Common myeloid progenitor, CD34-positive (primary cell): ENCODE measurements at places on chromosomes 4 and X.

DNA sequence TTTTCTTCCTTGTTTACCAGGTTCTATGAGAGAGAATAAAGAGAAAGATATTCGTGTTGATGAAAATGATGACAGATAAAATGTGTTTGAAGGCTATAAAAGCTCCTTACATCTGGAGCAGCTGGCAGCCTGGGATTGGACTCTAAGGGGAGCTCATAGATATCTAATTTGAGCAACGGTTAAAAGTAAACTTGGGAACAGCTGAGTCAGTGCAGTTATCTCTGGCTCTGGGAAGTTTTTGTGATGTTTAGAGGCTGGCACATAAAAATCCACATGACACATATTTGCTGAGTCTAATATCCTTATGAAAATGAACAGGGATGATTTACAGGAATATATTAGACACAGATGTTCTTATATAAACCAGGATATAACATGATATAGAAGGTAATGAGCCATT is 331.8 kb upstream of the TENM3 start:
- DNase-seq, result no peak

DNA sequence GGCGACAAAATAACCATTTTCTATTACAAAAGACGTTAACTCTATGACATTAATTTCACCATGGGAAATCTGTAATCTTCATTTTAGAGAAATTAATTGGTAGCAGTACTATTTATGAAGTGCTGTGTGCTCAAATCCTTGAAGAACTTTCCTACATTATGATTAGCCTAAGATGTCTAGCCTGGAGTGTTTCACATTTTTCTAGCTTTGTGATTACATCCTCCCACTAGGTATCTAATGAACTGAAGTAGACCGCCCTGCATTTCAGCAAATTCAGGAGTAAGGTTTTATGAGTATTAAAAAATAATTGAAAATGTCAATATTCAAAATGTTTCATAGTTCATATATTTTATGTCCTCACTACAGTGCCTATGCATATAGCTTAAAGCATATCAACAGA is 713.1 kb downstream of the CCSER1 start:
- DNase-seq, result no peak

DNA sequence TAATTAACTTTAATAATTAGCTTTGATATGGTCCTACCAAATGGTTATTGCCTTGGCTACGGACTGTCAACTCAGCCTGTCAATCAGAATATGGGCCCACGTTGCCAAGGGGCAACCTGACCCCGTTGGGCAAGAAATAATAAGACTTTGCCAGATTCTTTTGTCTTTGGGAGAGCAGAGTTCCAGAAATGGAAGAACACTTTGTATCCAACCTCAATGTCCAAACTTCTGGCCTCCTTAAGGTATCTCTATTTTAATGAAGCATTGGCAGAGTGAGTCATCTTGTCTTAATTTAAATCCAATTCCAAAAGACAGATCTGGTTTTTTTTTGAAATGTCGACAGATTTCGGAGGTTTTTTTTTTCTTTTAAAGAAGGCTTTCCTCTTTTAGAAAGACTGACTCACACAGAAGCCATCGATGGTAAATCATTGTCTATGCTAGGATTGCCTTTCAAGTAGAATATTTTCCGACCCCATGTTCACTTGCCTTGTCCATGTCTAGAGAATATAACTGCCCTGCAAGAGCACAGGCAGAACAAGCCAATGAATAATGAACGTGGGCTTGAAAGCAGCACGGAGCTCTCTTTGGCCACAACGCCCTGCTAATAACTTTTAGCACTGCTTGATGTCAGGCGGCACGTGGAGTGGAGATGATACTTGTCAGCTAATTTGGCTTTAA is 190.3 kb upstream of the GATB start:
- no peak for DNase-seq

DNA sequence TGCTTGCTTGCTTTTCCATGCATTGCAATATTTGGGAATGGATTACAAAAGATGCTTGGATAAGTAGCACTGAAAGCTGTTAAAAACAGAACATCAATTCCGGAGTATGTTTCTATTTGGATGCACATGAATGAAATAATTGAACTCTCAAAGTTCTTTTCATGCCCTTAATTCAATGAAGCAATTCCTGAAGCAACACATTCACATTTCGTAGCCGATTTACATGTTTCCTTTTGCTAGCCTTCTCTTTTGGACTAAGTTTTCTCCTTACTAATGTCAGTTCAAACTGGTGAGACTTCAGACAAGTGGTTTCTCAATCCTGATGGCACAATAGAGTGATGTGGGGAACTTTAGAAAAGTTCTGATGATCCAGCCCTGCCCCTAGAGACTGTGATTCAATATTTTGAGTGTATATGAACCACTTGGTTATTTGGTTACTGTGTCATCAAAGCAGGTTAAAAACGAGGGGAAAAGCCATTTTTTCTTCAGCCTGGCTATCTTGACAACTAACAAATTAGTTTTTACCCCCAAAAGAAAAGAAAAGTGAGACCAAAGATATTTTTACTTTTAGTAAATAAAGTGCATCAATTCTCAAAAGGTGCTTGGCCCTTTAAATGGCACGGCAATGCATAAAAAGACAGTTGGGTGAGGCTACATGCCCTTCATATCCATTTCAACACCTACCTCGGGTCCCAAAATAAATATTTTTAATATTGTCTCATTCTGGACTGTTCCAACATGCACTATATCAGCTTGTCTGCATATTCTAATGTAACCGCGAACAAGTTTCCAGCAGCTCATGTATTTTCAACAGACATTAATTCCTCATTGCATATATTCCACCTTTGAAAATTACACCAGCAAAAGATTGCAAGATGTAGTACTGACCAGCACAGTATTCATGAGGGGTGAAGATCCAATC is 90.1 kb upstream of the RPL34 start:
- DNase-seq, result no peak

GRCh38 chr4:112516471-112517066 is 589 bp upstream of the NEUROG2 start:
- no peak for DNase-seq

GRCh38 chrX:46587753-46588171 is 14.2 kb downstream of the CHST7 start:
- DNase-seq, result no peak

GRCh38 chr4:79211490-79211889 is 114.4 kb downstream of the NAA11 start:
- DNase-seq, result no peak

- DNase-seq, result no peak
Observed at GRCh38 chrX:19565605-19566004, 50.3 kb upstream of the MAP3K15 start.

GRCh38 chr4:24114444-24114843 is 224.6 kb upstream of the PPARGC1A start:
- no peak for DNase-seq

DNA sequence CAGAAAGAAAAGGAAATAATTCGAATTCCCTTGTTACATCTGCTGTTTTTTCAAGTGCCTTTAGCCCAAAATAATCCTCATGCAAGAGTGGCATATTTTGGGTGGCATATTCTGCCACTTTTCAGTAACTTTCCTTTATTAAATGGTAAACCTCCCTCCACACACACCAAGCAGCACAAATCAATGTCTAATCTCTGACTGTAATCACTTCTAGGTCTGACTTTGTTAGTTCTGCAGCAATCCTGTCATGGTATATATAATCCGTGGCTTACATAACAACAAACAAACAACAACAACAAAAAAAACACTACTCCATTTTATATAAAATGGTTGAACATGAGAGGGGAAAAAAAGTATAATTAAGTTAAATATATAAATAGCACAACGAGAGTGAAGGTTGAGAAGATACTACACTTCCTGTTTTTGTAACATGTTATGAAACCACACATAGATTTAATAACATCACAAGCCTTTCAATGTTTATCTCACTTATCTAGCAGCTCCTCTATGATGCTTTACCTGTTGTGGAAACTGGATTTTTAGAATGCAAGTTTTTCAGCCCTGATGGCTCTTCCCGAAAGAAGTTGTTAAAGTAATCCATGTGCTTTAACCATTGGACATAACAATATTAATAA is 715.4 kb downstream of the GRXCR1 start:
- no peak for DNase-seq

- DNase-seq, result no peak
Observed at GRCh38 chr4:98642991-98643426, 15.4 kb downstream of the TSPAN5 start.

DNA sequence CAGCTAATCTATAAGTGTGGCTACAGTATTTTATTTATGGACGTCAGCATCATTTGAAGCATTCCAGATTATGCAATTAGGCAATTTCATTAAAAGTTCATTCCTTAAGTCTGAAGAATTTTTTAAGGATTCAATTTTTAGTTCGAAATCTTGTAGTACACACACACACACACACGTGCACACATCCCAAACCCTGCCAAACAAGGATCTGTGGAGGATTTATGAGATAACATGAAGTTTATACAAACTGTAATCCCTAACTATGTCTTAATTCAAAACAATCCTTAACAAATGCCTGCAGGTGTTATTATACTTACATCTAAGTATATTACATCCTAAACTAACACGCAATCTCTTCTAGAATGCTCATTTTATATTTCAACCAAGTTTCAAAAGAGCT is 105.8 kb downstream of the ELOVL6 start:
- DNase-seq, result no peak

GRCh38 chr4:19615086-19615689 is 636.5 kb upstream of the SLIT2 start:
- DNase-seq, result no peak

DNA sequence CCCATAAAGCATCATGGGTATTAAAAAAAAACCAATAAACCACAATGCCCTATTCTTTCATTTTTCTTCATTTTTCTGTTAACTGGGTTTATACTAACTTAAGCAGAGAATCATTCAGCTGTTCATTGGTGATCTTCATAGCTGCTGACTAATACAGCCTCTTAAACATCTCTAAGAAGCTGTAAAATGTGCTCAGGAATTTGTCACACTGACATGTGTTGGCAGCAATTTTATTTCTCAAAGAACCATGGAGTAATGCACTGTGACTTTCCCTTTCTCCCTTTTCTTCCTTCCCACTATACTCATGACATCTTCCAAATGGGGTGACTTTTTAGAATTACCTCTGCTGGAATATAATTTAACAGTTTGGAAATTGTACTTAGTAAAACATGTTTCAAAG is 315.4 kb downstream of the ANTXR2 start:
- DNase-seq, result no peak
